ENCODE measurements at places on chromosomes 1 and 21.
A peak's percentile ranks its signal among the peaks of the same experiment; 100 is the strongest.

GRCh38 chr21:42518626-42519025 is 5.0 kb downstream of the SLC37A1 start:
- no peak for DNase-seq

GRCh38 chr1:2290595-2291510 is 62.7 kb downstream of the SKI start:
- peak; percentile 82 for DNase-seq

DNA sequence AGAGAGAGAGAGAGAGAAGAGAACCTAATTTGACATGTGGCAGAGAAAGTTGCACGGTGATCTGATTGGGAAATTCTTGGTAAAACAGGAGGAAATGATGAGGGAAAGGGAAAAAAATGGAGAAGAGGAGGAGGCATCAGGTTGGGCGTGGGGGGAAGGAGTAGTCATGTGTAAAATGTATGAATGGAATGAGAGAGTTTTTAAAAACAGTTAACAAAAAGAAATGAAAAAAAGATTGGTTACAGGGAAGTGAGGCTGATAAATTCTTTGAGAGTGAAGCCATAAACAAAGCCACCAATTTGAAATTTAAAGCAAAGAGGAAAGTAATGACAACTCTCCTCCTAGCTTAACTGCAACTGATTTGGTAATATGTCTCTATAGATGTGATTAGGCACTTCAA is 409.2 kb downstream of the USH2A start:
- no peak for DNase-seq

GRCh38 chr21:17794518-17795145 is 24.5 kb downstream of the C21orf91 start:
- DNase-seq, result no peak

DNA sequence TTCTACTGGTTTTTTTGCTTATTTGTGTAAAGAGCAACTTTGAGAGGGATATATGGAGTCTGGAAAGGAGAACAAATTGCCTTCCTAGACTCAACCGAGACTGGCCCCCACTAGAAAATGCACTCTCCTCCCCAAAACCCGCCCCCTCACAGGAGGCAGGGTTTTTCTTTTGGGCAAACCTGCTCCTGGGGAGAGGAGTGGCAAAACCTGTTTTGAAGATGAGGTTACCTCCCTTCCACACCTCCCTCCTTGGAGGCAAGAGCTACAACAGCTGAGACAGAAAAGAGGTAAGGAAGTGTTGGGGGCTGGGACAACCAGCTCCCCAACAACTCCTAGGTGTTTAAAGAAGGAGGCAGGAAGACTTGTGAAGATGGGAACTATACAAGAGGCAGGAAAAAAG is at the start of gene BNIPL:
Gene BNIPL (plus strand): TSS at position 231 of the 400 bp plus-strand sequence. CDS start 140 bp downstream, at position 371.
- DNase-seq, result no peak

GRCh38 chr1:195428927-195429326 is 1179.3 kb downstream of the KCNT2 start:
- DNase-seq, result no peak

- no peak for DNase-seq
Measured at GRCh38 chr1:117639741-117640140, 33.9 kb downstream of the TENT5C start.

GRCh38 chr21:23021481-23021880 is 2023.3 kb downstream of the NCAM2 start:
- DNase-seq, result no peak

DNA sequence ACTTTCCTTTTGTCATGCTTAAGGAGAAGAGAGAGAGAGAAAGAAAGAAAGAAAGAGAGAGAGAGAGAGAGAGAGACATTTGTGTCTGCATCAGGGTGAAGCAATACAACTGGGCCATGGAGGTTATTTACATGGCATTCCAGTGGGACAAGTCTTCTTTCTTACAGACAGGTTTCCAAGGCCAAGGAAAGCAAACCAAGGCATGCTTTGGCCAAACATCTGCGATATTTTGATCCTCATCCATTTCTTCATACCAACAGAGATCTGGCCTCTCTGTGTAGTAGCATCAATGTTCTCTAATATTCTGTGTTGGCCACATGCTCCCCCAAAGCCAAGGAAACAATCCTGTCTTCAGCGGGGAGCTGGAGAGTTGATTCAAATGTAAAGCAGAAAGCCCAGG is 292.1 kb downstream of the SETD4 start:
- DNase-seq, result no peak

GRCh38 chr21:39647476-39647875 is 34.7 kb downstream of the B3GALT5 start:
- DNase-seq, result no peak

DNA sequence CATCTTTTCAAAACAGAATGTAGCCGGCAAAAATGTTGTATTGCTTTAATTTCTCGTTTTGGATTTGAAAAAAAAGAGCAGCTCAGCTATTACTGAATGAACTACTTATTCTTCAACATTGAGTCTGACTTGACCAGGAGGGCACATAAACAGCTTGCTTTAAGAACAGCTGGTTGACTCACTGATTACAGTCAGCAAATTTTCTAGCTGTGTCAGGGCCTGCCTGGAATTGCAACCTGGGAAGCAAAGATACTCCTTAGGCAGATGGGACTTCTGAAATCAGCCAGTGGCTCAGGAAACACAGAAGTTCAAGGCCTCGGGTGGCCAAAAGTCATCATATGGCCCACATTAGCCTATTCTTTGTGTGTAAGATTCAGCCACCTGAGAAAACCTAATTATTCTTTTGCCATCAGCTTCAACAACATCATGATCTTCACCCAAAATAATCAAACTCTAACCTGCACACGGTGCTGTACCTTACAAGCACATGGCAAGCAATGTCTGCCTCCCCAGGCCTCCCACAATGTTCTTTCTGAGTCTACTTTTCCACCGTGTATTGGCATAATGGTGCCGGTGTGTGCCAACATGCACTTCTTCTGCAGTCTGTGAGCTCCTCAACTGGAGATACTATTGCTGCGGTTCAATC is 307.2 kb downstream of the HHIPL2 start:
- no peak for DNase-seq

DNA sequence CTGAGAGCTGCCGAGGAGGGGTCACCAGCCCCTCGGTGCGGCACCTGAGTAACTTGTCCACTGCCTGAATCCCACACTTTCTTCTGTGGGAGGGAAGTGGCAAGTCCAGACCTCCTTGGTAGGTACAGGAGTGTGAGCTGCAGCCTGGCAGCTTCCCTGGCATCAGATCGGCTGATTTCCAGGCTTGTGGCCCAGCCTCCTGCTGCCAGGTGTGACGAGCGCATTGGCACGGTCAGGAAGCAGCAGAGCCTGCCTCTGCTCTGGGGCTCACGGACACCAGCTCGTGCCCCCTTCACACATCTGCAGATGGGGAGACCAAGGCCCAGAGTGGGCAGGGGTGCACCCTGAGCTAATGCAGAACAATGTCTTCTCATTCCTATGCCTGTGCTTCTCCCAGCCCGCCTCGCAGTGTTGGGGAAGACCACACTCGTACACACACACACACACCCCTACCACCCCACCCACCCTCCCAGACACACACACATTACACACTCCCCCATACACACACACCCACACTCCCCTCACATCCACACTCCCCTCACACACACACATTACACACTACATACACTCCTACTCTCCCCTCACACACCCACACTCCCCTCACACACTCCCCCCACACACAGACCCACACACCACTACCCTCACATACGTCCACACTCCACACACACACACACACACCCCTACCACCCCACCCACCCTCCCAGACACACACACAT is 33.1 kb upstream of the SELENON start:
- DNase-seq, result peak; percentile 43

DNA sequence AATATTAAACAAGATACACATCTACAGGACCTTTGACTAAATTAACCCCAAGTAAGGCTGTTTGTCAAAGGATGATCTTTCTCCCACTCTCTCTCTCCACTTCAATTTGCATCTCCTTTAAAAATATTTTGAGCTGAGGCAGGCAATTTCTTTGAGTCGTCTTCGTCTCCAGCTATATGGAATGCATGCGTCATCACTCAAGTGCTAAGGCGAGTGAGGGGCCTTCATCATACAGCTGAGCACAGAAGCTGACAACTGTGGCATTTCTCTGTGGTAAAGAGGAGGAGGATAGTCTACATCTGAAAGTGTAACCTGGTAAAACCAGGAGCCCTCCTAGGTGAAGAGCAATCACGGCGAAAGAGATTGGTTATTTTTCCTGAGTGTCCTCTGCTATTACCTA is 7.6 kb downstream of the EPHX4 start:
- DNase-seq, result no peak

DNA sequence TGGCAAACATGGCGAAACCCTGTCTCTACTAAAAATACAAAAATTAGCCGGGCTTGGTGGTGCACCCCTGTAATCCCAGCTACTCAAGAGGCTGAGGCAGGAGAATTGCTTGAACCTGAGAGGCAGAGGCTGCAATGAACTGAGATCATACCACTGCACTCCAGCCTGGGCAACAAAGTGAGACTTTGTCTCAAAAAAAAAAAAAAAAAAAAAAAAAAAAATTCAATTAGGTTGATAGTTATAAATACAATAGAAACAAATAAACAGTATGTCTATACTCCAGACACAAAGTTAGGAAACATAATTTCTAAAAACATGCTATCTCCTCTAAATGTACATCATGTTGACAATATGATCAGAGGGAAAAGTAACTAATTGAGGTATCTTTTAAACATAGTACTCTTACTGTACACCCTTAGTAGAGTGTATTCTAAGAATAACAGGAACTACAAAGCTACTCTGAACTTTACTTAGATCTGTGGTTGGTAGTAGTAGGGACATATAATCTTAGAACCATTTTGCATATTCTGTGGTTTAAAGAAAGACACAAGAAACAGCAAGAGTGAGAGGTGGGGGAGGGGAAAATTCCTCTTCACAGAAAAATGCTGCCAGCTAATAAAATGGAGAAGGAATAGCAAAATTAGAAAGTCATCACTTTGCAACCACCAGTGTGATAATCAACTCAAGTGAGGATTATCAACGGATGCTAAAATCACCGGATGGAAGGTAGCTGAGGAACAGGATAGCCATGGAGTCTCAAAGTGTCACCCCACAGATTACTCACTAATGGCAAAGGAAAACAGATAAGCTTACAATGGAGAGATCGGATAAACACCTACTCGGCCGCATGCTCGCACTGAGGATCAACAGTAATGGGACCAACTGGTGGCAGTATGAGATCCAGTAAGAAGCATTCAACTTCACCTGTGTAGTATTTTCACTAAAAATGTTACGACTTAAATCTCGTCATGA is 35.0 kb downstream of the MTOR start:
- no peak for DNase-seq

DNA sequence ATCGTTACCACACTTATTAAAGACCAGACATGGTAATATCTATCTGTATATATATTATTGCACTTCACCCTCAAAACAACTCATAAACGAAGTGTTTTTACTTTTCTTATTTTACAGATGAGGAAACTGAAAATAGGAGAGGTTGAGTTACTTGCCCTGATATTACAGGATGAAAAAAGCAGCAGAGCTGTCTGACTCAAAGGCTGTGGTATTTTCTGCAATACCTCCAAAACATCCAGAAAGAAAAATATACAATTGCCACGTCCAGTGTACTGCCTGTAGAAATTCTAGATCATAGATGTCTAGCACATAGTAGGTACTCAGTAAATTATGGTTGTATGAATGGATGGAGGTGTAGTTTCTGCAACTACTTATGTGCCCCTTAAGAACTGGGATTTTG is 5.2 kb upstream of the TARBP1 start:
- no peak for DNase-seq

DNA sequence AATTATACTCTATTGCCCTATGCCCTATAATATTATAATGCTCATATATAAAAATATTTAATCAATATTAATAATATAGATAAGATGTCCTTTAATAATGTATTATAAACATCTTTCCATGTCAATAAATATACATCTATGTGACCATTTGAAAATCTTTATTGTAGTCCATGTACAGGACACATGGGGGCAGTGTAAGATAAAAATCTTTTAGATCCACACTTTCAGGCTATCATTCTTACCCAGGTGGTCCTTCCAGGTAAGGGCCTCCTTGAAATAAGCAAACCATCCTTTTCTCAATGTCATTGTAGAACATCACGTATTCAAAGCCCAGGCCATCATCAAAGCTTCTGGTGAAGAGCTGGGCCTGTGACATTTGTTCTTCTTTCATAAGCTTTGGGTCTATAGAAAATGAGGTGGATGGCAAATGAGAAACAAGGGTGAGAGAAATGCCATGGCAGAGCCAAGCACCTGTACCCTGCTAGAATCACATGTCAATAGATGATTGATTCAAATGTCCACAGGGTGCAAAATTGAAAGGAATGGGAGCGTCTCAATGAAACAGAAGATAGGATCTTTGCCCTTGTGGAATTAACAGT is 20.2 kb downstream of the THEM4 start:
- DNase-seq, result no peak

DNA sequence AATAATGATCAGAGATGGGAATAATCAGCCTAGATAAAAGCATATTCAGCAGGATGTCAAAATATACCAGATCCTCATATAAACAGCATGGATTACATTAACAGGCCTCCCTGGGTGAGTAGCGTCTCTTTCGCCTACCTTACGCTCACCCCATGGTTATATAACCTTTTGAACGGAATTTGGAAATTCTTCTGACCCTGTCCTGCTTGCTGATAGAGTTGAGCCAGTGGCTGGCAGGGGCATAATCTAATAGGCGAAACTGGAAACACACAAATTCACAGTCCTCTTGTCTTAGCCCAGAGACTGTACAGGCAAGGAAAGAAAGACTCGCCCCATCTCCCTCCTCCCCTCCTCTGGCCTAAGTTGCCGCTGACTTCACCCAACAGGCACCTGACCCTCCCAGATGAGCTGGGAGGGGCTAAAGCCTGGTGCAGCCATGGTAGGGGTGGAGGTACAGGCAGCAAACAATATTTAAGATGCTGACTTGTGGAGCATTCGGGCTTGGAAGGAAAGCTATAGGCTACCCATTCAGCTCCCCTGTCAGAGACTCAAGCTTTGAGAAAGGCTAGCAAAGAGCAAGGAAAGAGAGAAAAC is at the start of gene ANGPTL7:
Gene ANGPTL7 (plus strand): TSS at position 498 of the 594 bp plus-strand sequence. CDS start 225 bp downstream, outside the sequence.
- DNase-seq, result no peak

DNA sequence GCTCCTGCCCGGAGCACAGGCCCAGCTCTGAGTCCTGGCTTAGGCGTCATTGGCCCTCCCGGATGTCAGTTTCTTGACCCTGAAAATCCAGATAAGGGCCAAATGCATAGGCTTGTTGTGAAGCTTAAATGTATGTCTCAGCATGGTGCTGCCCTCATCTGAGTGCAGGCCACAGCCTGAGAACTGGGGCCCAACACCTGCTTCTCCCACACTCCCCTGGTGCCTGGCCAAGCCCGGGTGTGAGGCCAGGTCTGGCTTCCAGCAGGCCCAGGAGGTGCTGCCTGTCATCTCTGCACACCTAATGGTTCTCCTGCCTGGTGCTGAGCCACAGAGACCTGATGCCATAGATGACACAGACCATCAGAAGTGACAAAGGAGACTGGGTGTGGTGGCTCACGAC is 14.0 kb downstream of the MX2 start:
- DNase-seq, result no peak

Measured in heart right ventricle (tissue), 16 donors.